ENCODE measurements at places on chromosomes 2 and 18.

- no peak for DNase-seq
Measured at GRCh38 chr2:239035361-239035814, 187.5 kb downstream of the TWIST2 start.

DNA sequence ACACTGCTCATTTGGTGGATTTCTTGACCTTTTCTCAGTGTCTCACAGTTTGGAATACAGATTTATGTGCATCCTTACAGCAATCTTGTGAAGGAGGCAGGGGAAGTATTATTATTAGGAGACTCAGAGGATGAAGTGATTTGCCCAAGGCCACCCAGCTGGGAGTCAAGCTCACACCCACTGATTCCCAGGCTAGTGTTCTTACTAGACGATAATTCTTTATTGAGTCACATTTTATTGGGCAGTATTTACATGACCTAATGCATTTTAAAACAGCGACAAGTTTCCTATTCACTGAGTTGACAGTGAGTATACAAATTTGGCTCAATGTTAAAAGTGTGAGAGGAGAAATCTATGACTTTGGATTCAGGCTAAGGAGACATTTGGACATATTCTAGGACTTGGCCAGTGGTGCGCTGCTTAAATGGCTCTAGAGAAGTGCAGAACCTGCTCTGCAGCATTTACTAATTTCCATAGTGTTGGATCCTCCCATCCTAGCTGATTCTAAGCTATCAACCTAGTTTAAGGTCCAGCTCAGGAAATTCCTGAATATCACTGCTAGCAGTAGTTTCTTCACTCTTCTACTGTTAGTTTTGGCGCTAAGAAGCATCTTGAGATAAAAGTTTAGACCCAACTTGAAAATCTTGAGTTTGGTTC lies 199.3 kb downstream of the MTX2 start:
- peak; percentile 56 for DNase-seq

- DNase-seq, result no peak
Measured at GRCh38 chr2:155525199-155525598, 807.3 kb downstream of the NR4A2 start.

GRCh38 chr18:78497641-78498040 lies 482.0 kb upstream of the SALL3 start:
- DNase-seq, result no peak

GRCh38 chr2:72892506-72893173 lies 5.4 kb downstream of the SPR start:
- peak; percentile 61 for DNase-seq

DNA sequence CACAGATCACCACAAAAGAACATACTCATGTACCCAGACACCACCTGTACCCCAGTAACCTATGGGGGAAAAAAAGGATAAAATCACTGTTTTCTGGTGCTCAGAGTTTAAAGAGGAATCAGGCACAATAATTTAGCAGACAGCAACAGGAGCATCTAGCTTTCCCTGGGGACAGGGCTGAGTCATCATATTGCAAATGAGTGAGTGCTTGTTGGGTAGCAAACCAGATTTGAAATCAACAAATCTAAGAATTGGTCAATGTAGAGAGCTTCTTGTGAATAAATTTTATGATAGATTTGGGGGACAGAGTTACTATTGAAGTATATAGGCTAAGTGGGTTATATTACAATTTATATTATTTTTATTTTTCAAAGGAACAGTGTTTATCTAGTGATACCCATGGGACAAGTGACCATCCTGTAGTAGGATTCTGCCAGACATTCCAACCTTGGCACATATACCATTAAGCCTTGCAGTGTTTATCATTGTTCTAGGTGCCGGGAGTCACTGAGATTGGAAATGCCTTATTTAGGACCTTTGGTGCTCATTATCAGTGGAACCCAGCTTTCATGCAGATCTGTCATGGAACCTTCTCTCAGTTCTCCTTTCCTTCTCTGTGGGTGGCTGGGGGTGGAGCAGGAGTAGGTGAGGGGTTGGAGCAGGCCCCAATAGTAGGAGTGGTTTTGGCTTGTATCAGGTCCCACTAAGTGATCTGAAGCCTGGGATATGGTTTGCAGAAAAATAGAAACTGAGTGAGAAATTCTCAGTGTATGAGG lies 117.2 kb downstream of the CERS6 start:
- peak; percentile 67 for DNase-seq

GRCh38 chr2:10551496-10551895 lies 103.4 kb upstream of the ODC1 start:
- no peak for DNase-seq

- DNase-seq, result no peak
Measured at GRCh38 chr18:48739266-48740067, 200.6 kb downstream of the CTIF start.

- peak; percentile 10 for DNase-seq
Measured at GRCh38 chr18:50401888-50402287, 27.0 kb downstream of the SKA1 start.

GRCh38 chr2:71736091-71736861 lies 282.9 kb downstream of the DYSF start:
- DNase-seq, result no peak

DNA sequence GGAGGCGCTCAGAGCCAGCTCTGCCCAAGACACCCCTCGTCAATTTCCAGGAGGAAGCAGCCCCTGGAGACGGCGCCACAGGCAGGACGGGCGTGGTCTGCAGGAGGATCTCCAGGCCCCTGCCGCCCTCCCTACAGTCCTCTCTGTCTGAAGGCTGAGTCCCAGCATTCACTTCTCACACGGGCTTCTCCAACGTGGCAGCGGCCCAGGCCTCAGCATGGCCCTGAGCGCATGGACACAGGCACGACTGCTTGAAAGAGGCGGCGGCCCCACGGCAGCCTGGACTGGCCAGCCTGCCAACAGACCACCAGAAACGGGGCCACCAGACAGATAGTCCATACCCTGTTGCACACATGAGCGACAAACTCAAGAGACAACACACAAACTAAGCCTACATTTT lies 23.3 kb downstream of the SDC1 start:
- no peak for DNase-seq

All from fibroblast of skin of right quadriceps (primary cell).